ENCODE measurements at places on chromosomes 1 and 21.

- DNase-seq, result no peak
Observed at GRCh38 chr1:226604560-226605317, 56.2 kb downstream of the STUM start.

DNA sequence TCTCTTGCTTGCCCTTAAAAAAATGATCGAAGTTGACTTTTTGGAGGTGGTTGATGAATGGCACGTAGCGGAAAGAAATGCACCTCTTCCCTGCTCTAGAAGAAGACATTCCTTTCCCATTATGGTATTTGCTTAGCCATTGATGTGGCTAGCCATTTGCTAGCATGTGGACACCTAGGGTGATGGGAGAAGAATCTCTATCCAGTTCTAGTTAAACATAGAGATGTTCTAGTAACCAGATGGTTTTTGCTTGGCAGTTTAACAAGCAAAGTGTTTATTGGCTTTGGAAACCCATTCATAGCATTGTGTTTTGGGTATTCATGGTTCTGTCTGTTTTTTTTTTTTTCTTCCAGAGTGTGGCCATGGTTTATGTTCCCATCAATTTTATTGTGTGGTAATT is 78.9 kb downstream of the KCNJ6 start:
- no peak for DNase-seq

DNA sequence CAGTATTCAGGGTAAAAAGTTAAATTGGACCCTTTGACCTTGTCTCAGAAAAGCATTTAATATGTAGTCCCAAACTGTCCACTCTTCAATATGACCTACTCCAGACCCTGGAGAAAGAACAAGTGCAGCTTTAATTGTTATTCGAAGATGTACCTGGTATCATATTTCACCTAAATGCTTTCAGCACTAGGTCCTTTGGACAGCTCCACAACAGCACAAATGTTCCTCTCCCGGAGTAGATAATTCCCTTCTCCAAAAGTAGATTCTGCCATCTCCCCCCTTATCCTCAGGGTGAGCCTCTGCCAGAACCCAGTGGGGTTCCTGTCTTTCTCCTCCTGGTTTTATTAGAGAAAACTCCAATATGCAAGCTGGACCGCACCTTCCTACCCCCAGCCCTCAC is 104.5 kb upstream of the AJAP1 start:
- DNase-seq, result peak; percentile 8

- peak; percentile 52 for DNase-seq
Observed at GRCh38 chr1:100415498-100415778, 63.1 kb downstream of the CDC14A start.

DNA sequence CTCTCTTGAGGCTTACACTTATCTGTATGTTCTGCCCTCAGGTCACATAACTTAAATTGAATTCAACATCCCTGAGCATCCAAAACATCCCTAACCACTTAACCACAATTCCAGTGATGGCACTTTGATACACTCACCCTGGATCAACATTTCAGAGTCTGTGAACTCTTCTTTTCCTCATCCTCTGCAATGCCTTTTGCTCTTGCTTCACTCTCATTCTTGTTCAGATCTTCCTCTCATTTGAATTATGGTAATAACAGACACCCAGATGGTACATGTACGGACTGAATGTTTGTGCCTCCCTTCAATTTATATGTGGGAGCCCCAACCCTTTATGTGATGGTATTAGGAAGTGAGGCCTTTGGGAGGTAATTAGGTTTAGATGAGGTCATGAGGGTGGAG is 33.4 kb downstream of the PTGER3 start:
- no peak for DNase-seq

DNA sequence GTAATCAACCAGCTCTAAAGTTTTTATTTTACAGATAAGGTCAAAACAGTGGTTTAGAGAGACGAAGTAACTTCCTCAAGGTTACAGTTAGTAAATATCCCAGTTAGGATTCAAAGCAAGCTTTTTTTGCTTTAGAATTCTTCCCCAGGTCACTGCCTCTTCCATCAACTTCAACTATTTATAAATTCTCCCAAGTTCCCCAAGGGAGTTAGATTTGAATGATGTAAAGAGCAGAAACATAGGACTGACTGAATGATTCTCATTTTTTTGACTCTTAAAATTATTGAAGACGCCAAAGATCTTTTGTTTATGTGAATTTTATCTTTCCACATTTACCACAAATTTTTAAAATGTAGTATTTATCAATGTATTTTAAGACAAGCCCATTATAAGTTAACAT is 4.1 kb downstream of the POGZ start:
- DNase-seq, result no peak
